ENCODE measurements at places on chromosomes 2 and 18.

- no peak for DNase-seq
Measured at GRCh38 chr2:39550701-39551285, 113.7 kb upstream of the MAP4K3 start.

DNA sequence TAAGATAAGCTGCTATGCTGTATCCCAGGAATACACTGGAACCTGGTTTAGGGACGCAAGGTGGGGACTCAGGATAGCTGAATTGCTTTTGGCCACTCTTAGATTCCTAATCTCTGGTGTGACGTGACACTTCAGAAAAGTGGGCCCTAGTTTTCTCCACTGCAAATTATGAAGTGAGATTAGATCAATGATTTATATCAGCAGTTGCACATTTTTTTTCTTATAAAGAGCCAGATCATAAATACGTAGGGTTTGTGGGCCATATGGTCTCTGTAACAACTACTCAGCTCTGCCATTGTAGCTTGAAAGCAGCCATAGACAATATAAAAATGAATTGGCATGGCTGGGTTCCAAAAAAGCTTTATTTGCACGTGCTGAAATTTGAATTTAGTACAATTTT, 85.4 kb upstream of the CPO start:
- DNase-seq = no peak

- no peak for DNase-seq
Measured at GRCh38 chr2:224777559-224777930, 61.4 kb upstream of the CCDC195 start.

GRCh38 chr18:9688036-9688741, 19.9 kb upstream of the RAB31 start:
- DNase-seq = no peak

DNA sequence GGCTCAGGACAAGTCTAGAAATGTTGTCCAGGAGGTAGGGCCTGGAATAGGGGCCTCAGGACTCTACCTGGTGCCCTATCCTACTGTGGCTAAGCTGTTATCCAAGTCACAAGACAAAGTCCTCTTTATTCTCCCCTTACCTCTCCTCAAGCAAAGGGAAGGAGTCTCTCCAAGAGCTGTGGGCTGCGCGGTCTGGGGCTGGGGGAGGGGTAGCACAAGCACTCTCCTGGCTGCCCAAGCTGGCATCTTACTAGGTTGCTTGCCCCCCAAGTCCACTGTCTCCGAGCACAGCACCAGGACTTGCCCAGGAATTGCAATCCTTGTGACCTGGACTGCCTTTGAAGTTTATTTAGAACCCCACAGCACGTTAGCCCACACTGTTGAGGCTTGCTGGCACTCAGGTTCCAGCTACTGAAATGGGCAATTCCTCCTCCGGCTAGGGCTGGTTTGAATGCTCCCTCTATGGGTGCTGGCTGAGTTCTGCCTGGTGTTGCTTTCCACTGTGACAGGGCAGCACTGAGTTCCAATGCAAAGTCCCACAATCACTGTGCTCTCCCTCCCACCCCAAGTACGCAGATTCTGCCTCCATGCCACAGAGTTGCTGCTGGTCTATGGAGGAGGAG, 18.5 kb downstream of the DHRS9 start:
- no peak for DNase-seq

DNA sequence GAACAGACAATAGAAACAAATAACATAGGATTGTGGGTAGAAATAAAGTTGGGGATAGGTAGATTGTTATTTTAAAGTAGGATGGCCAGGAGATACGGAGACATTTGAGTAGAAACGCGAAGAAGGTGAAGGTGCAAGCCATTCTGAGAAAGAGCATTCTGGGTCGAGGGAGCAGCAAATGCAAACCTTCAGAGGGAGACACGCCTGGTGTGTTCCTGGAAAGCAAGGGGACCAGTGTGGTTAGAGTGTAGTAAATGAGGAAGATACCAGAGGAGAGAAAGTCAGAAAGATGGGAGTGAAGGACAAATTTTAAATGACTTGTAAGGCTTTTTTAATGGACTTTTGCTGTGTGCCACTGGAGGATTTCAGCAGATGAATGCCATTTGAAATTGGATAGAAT, 1.7 kb downstream of the CYP20A1 start:
- no peak for DNase-seq

DNA sequence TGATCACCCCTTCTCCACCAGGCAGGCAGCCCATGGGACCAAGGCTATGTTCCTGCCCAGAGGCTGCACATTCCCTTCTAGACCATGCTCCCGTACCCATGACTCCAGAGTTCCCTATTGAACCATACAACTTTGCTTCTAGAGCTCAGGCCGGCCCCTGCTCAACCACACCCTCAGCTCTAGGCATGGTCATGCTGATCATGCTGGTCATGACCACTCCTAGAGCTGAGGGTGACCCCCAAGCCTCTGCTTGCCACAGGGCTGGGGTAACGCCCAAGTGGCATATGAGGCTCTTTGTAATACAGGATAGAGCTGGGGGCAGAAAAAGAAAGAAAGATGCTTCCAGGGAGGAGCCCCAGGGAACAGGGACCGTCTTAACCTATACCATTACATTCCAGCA, 301.8 kb downstream of the SP3 start:
- no peak for DNase-seq

GRCh38 chr18:31268985-31269406, 49.0 kb upstream of the DSG1 start:
- DNase-seq = no peak

DNA sequence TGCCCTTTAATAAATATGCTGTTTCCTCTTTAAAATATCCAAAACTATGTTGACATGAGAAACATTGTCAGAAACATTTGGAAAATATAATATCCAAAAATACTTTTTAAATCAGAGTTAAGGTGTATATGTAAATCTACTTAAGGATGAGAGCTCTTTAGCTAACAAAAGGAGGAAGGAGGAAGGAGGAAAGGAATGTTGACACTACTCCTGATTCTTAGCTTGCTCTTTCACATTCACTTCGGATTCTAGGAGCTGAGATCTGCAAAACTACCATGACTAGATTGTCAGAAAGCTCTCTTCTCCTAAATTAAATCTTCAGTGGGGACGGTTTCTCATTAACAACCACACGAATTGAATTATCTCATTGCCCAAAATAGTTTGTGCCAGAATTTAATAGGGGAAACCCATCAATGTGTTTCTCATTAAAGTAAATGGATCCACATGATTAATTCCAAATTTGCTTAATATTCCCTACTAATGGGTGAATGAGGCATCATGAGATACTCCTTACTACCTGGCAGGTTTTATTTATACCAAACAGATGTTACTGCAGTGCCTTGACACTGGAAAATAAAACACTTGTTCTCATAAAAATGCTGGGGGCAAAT, 509.1 kb downstream of the MBD2 start:
- no peak for DNase-seq

DNA sequence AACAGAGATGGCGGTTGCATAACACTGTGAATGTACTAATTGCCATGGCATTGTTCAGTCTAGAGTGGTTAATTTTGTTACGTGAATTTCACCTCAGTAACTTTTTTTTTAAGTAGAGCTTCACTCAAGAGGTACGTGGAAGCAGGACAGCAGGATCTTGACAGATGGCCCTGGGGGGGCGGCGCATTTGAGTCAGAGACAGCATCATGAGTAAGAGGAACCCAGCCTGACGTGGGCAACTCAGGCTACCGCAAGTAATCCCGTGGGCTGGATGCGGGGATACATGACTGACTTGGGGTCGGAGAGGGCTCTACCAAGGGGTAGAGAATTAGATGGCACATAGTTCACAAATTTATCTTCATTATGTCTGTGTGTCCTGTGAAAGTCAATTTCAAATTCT, 38.1 kb upstream of the DAPL1 start:
- DNase-seq = no peak

DNA sequence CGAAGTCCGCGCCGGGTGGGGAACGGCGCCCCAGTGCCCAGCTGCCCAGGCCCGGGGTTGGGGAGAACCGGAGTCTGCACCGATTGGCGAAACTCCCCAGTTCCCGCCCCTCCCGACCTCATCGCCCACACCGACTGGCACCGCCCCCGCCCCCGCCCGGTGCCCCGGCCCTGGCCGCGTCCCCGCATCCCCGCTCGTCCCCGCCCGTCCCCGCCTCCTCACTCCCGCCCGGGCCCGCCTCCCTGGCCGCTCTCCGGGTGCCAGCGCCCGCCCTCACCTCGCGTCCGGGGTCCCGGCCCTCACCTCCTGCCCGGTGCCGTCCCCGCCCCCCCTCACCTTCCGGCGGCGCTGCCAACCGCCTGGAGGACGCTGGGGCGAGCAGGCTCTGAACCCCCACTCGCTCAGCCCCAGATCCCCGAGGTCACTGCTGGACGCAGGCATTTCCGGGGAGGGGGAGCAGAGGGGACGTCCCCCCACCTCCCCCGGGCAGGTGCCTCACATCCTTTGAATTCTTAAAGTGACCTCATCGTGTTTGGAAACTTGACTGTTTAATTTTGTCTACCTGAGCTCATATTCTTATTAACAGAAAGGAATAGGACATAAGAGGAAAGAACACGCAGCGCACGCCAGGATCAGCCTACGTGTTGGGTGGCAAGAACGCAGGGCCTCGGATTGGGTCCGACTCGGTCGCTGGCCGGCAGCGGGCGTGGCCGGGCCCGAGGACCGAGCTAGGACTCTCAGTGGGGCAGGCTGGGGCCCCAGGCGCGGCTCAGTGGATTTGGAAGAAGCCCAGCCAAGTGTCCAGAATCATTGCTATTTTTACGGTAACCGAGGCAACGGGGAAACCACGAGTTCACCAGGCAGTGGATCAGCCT, at the start of gene FAM110C:
Gene FAM110C (minus strand): TSS at position 35 of the 875 bp plus-strand sequence. CDS start 120 bp downstream, outside the sequence.
- DNase-seq = no peak

DNA sequence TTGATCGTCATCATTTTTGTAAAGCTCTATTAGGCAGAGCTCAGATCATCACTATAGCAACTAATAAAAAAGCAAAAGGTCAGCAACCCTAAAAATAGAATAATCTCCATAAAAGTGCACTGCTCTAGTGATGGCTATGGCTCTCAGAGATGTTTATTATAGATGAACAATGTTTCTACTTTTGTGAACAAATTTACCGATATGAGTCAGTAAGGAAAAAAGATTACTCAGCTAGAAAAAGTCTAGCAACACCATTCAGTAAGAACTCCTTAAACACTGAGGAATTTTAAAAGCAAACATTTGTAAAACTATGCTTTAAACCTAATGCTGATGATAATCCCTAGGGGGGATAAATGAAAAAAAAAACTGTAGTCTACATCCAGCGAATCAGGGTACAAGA, 69.6 kb downstream of the ACVR1C start:
- no peak for DNase-seq

DNA sequence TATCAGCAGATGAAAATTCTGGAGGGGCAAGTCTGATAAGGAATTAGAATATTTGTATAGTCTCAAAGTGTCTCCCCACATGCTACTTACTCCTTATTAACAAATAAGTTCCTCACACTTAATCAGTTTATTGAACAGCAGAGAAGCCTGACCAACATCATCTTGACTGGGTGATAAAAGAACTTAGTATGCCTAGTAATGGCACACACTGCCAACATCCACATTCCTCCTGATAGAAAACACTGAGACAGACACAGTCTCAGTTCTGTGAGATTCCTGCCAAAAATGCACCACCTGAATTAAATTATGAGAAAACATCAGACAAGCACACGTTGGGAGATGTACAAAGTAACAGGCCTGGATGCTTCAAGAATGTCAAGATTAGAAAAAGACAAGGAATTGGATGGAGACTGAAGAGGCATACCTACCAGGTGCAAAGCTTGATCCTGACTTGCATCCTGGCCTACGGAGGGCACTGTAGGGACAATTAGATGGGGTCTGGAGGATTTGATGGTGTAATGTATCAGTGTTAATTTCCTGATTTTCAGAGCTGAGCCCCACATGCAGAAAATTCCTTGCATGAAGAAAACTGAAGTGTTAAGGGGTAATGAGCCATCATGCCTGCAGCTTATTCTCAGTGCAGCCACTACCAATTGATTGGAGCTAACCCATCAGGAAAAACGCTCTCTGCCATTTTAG, 200.4 kb upstream of the SH3BP4 start:
- no peak for DNase-seq

- DNase-seq = no peak
Measured at GRCh38 chr18:58527952-58528287, 101.0 kb downstream of the ALPK2 start.
